ENCODE measurements at places on chromosomes 2 and 18.
A peak's percentile ranks its signal among the peaks of the same experiment; 100 is the strongest.

- no peak for DNase-seq
Observed at GRCh38 chr2:48009256-48009655, 103.0 kb upstream of the FBXO11 start.

DNA sequence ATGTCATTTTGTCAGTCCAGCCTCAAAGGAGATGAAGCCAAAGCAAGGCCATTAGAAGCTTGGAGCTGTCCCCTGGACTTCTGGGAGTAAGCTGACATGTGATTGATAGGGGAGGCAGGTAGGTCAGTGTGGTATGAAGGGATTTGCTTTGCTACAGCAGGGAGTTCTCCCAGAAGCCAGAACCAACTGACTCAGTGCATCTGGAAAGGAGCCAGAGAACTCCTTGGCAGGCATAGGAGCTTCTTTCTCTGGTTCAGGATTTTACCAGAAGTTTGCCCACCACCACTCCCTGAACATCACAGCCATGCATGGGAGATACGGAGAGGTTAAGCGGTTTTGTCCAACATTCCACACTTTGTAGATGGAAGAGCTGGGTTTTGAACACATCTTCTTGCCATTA lies 24.5 kb upstream of the KCNE4 start:
- DNase-seq = no peak

DNA sequence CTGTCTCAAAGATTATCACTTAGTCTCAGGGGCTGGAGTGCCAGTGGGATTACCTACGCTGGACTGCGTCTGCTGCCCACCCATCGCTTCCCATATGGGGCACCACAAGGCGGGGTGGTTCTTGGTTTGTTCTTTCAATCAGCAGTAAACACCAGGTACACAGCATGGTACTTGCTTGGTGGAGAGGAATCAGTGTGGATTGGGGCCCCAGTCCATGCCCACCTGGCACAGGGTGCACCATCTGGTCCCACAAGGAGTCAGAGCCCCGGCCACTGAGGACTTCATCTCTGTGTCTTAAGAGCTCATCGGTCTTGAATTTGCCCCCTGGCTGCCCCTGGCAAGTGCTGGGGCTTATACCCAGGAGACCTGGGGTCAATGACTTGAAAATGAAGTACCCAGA lies 96.2 kb downstream of the GLI2 start:
- DNase-seq = no peak

DNA sequence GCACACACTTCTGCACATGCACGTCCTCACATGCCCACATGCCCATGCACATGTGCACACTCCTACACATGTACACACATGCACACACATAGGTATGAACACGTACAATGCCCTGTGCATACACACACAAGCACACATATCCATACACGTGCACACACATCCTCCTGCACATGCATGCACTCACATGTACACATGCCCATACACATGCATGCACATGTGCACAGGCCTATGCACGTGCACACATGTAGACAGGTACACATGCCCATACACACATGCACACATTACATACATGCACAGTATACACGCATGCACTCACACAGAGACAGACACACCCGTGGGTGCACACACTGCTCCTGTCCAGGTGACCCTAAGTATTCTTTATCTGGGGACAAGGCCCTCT lies 34.3 kb downstream of the GPC1 start:
- DNase-seq = no peak

DNA sequence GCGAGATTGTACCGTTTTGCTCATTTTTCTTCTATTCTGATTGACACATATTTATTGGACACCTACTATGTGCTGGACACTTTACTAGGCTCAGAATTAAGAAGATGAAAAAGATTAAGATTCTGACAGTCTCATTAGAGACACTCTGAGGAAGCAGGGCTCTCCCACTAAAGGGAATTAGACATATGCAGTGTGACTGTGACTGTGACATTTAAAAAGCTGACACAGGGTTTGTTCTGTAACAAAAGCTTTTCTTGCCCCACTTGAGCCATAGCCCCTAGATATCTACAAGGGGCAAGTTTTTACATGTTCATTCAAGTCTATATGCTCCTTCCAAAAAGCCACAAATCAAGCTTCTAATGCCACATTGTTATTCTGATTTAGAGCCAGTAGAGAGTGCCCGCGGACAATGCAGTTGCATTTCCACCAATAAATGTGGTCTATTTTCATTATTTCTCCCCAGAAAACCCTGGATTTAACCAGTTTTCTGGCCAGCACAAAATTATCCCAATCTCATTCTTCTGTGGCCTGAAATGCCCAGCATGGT lies 9.8 kb downstream of the ARHGAP25 start:
- peak; percentile 5 for DNase-seq

DNA sequence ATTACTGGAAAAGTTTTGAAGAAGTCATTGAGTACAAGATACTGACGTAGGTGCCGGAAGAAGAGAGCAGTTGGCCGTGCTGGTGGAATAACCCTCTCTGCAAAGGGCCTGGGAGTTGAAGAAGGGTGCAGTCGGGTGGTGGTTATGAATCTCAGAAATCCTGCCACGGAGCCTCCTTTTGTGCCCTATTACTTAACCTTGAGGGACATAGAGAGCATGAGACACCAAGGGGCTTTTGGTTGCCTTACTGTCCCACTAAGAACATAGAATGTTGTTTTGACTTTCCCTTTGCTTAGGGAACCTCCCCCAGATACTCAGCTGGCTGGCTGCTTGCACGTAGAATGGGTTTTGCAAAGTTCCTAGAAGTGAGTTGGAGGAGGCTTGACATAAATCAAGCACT lies 1.3 kb upstream of the CD28 start:
- DNase-seq = no peak

- no peak for DNase-seq
Observed at GRCh38 chr2:17327649-17328048, 190.6 kb downstream of the RAD51AP2 start.

DNA sequence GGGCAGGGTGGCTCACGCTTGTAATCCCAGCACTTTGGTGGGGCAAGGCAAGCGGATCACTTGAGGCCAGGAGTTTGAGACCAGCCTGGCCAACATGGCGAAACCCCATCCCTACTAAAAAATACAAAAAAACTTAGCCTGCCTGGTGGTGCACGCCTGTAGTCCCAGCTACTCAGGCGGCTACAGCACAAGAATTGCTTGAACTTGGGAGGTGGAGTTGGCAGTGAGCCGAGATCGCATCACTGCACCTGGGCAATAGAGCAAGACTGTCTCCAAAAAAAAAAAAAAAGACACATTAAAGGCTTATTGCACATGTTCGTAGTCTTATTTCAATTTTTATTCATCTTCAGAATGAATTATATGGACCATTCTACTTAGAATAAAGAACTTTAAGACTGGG lies 110.2 kb downstream of the BMPR2 start:
- no peak for DNase-seq

DNA sequence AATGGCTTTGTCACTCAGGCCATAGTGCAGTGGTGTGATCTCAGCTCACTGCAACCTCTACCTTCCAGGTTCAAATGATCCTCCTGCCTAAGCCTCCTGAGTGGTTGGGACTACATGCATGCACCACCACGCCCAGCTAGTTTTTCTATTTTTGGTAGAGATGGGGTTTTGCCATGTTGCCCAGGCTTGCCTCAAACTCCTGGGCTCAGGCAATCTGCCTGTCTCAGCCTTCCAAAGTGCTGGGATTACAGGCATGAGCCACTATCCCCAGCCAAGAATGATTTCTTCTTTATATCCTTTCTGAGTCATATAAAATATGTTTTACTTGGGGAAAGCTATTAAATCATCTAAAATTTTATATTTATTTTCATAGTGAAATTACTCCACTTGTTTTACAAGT lies 61.3 kb downstream of the CYBRD1 start:
- no peak for DNase-seq

GRCh38 chr2:136932700-136933099 lies 167.4 kb downstream of the THSD7B start:
- no peak for DNase-seq

- no peak for DNase-seq
Observed at GRCh38 chr2:41234093-41234492, 782.2 kb upstream of the SLC8A1 start.

DNA sequence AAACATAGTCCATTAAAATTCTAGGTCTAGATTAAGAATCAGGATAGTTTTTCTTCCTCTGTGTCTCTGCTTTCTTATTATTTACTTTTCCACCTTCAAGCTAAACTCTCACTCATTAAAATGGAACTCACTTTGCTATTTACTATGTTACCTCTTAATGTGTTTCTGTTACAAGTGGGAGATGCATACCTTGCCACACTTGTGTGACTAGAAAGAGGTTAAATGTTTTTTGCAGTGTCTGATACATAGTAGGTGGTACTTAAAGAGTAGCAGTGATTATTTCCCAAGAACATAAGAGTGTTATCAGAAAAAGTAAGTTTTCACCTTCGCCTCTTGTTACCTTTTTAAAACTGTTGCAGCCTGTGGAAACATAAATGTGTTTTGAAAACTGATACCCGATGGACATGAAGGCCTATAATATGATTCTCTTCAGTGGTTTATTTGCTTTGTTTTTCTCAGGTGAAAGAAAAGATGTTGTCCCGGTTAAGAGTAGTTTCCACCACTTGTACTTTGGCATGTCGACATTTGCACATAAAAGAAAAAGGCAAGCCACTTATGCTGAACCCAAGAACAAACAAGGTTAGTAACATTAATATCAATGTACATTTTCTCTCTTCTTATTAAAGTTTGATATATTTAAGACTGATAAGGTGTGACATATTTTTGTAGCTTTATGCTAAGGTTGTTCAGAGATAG lies 16.6 kb downstream of the ME2 start:
- no peak for DNase-seq

GRCh38 chr2:46471-47345 lies at the start of gene FAM110C:
Gene FAM110C (minus strand): TSS chr2:46505. CDS start chr2:46385, 120 bp downstream.
- DNase-seq = peak; percentile 92

GRCh38 chr2:3557639-3558204 lies 411 bp downstream of the RNASEH1 start:
- DNase-seq = no peak

DNA sequence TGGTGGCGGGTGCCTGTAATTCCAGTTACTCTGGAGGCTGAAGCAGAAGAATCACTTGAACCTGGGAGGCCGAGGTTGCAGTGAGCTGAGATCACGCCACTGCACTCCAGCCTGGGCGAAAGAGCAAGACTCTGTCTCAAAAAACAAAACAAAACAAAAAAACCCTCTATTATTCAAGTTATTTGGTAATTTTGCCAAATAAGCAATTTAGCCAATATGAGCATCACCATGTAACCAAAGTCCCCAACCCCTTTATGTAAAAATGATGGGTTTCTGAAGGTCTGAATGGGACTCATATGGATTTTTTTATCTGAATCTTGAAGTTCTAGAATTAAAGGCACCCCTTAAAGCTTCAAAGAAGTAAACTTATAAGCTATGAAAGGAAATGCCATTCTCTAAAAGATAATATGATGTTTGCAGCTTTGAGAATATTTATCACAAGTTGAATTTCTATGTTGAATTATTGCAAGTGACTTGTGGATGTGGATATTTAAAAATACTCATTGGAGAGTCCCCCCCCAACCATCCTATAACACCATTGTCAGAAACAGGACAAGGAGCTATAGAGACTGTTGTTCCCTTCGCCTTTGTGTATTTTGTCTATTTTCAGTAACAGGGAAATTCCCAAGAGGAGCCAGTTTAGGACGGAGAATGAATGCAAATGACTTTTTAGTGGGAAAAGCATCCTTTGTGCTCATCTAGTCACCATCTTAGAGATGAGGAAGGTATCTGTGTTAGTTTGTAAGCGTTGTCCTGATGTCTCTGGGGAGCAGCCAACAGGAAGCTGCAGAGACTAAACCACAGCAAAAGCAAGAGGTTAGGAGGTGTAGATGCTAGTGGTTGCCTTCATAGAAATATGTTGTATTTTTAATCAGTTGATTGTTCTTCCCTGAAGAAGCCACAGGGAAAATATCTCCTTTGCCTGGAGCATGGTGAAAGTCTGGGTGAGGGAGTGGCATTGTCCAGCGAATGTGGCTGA lies 68.3 kb downstream of the TET3 start:
- no peak for DNase-seq

- DNase-seq = no peak
Observed at GRCh38 chr18:59874166-59874565, 25.6 kb upstream of the PMAIP1 start.

DNA sequence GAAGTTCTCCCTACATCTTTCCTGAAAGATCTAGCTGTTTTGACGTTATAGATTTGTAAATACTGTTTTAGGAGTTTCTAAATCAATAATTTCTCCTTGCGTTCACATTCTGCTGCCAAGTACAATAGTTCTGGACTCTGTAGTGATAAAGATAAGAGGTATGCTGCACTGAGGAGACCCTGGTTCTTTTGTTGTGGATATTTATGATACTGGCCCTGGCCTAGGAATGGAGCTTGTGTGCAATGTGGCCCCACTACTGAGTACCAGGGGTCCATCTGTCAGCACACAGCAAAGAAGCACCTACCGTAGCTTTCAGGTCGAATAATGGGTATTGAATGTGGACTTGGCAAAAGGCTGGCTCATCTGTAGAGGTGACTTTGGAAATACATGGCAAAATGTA lies 85.0 kb downstream of the MAP3K20 start:
- DNase-seq = no peak

DNA sequence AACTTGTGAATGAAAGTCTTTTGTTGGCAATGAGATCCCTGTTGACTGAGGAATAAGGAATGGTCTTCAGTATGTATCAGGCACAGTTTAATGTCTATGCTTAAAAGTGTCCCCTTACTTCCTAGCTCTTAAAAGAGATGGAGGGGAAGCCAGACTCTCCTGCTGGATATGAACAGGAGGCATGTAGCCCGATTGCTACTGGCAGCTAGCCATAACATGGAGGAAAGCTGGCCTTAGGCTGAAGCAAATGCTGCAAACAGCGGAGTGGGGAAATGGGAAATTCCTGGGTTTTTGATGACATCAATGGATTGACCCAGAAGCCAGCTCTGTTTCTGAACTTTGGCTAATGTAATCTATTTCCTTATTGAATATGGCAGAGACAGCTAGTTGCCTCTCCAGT lies 266.1 kb downstream of the SLC4A3 start:
- no peak for DNase-seq

- no peak for DNase-seq
Observed at GRCh38 chr18:53305461-53305860, 919.0 kb downstream of the MBD2 start.

GRCh38 chr2:204114295-204115136 lies 178.0 kb downstream of the ICOS start:
- no peak for DNase-seq

DNA sequence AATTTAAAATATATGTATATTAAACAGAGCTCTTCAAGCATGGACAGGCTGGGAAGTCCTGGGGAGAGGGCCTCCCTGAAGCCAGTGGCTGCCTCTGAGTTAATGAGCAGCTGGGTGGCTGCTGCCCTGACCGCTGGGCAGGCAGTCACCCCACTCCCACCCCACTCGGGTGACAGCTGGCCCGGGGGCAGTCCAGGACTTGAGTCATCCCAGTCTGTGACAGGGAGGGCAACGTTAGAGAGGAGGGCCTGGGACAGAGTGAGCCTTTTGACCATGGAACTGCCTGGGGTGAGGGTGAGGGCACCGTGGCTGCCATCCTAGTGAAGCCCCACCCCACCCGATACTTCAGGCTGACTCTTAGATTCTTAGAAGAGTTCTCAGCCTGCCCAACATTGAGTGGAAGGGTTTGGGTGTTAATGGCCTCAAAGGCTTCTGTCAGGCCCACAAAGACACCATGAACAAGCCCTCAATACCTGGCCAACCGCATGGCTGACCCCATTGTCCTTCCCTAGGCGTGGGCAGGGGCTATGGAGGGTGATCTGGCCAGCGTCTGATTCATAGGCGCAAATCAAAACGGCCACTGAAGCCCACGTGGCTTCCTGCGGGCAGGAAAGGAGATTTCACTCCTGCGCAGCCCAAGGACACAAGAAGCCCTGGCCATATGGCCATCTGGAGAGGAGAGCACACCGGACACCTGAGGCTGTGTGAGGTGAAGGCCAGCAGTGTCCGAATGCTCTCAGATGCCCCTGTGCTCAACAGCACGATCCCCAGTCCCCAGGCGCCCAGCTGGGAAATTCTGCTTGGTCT lies 47.5 kb downstream of the MRPS5 start:
- no peak for DNase-seq

Measured in colonic mucosa (tissue), 4 donors.